ENCODE measurements at places on chromosomes 11 and 22. TPM values are rescaled to one million over a fixed set of nuclear protein-coding genes. Genes with fewer than 3 reads are reported as not detected.

CHKA gene
- total RNA-seq = 12.7 TPM

ACR gene
- not detected for total RNA-seq

SNX32 gene
- total RNA-seq = 1.6 TPM

TSPAN32 gene
- 52.3 TPM for total RNA-seq

MAP6 gene
- total RNA-seq = 0.14 TPM

SLC22A6 gene
- not detected for total RNA-seq

IFT27 gene
- total RNA-seq = 26.9 TPM

CASP5 gene
- total RNA-seq = not detected

ZNF70 gene
- total RNA-seq = 3.0 TPM

CALCB gene
- 1.1 TPM for total RNA-seq

RAG2 gene
- not detected for total RNA-seq

ROBO4 gene
- 0.20 TPM for total RNA-seq
